ENCODE measurements at places on chromosomes 16 and 17.

DNA sequence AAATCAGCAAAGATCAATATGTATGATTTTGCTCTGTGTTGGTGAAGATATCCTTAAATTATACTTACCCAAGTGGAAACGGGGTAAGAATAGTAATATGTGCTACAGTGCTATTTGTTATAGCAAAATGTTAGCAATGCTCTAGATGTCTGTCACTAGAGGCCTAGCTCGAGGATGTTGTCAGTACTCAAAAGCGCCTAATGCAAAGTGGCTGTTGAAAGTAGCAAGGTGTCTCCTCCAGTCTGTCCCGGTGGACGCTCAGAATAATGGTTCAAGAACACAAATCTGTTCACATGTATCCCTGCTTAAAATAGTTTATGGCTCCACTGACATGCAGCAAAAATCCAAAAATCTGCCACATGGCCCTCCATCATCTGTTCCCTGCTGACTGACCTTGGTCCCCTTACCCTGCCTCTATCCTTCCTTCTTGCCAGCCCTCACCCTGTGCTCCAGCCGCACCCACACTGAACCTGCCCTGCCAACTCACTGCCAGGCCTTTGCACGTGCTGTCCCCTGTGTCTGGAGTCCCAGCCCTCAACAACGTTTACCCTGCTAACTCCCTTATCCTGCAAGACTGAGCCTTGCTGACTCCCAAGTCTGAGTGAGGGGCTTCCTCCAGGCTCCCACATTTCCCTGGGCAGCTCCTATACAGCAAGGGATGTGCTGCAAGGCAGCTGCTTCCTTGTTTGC, 9.6 kb upstream of the RNF112 start:
- no peak for DNase-seq

DNA sequence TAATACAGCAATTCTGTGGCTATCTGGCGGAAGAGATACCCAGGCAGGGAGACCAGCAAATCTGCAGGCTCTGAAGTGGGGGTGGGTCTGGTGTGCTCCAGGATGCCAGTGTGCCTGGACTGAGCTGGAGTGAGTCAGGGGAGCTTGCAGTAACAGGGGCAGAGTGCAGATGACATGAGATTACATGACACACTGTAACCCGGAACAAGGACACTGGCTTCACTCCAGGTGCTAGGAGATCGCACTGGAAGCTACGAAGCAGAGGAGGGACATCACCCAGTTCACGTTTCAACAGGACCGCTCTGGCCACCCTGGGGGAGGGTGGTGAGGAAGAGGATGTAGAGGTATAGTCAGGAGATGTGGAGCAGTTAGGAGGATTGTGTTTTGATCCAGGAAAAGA, 475.6 kb downstream of the CDH13 start:
- no peak for DNase-seq

DNA sequence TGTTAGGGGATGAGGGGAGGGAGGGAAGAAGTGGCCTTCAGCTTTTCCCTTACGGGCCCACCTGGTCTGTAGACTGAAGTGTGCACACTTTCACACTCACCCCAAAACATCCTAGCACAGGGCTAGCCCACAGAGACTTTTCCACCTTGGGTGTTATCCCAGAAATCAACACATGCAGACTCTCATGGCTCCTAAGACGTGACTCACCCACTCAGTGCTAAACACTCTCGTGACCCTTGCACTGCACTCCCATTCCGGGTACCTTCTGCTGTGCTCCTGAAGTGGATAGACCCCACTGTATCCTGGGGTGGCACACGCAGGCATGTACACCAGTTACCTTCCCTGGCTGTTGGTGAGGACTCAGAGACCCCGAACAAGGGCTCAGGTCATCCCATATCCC, 23.0 kb upstream of the ABCC3 start:
- DNase-seq, result no peak

GRCh38 chr16:2769675-2770056, 7.4 kb downstream of the ELOB start:
- DNase-seq, result no peak

GRCh38 chr16:3952737-3953131, 72.2 kb upstream of the CREBBP start:
- DNase-seq, result no peak

DNA sequence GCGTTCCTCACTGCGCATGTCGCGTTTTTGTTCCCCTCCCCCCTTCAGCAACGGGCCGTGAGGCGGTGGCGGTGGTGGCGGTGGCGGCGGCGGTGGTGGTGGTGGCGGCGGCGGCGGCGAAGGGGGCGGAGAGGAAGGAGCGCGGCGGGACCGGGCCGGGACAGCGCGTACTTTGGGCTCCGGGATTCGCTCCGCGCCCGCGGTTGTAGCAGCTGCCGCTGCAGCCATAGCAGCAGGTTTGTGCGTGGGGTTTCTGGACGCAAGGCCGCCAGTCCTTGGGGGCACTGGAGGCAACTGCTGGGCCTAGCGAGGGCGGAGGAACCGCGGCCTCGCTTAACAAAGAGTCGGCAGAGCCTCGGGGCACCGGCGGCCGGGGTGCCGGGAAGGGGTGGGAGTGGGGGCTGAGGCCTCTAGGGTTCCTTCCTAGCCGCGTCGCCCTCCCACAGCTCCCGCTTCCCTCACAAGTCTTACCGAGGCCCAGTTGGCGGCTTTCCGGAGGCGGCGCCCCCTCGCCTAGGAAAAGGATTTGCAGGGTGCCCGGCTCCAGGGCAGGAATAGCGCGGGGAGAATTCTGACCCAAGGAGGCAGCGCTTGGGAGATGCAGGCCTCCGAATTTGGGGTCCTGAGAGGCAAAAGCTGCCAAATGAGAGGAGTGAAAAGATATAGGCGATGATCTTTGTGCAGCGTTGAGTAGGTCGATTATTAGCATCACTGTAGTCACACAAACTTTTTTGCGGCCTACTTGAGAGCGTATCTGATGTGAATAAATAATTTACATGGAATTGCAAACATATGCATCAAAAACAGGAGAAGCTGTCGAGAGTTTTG, at the start of gene DDX42:
Gene DDX42 (plus strand): TSS at position 30 of the 828 bp plus-strand sequence. CDS start 12,880 bp downstream, outside the sequence.
- peak; percentile 42 for DNase-seq

GRCh38 chr17:75430159-75430974, 24.9 kb upstream of the GRB2 start:
- no peak for DNase-seq

- no peak for DNase-seq
Measured at GRCh38 chr16:84700446-84701300, 873 bp downstream of the USP10 start.

DNA sequence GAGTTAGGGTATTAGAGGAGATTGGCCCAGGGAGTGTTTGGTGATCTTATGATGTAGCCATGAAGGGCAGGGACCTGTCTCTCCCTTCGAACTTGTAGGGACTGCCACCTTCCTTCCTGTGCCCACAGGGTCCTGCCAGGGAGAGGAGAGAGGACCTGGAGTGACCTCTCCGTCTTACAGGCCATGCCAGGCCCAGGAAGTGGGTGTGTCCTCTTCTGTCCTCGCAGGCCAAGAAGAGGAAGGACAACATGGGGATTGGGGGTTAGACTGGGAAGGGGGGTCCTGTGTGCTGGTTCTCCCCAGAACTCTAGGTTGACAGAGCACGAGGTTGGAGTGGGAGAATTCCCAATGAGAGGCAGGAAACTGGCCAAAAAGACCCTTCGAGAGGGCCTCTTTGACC, 43.4 kb upstream of the TAC4 start:
- DNase-seq, result no peak

GRCh38 chr17:2853283-2854142, 57.3 kb downstream of the RAP1GAP2 start:
- DNase-seq, result no peak

DNA sequence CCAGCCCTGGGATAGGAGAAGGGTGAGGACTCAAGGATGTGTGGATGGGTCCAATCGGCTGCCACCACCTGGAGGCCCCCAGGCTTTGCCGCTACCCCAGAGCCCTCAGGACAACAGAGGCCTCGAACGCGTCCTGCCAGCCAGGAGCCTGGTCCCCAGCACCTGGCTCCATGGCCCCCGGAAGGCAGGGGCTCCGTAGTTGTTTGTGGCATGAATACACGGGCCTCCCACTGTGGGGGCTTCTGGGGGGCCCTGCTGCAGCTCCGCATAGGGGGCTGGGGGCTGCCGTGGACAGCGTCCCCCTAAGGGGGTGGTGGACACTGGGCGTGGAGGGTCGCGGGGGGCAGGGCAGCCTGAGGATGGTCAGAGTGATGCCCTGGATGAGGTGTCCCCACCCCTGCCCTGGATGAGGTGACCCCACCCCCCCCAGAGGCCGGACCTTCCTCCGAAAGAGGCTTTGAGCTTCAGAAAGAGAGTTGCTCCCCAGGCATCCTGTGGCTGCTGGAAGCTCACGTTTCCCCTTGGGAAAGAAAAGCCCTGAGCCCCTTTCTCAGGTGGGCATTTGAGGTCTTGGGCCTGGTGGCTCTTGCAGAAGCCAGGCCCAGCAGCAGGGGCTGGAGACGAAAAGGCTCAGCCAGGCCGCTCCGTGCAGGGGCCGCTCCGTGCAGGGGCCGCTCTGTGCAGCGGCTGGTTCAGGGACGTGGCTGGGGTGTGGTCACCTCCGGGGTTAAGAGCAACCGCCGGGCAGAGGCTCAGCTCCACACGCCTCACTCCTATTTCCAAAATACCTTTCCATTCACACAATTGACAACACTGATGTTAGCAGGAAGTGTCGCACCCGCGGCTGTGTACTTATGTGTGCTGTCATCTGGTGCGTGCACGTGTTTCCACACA, 40.3 kb upstream of the GNG13 start:
- DNase-seq, result no peak

DNA sequence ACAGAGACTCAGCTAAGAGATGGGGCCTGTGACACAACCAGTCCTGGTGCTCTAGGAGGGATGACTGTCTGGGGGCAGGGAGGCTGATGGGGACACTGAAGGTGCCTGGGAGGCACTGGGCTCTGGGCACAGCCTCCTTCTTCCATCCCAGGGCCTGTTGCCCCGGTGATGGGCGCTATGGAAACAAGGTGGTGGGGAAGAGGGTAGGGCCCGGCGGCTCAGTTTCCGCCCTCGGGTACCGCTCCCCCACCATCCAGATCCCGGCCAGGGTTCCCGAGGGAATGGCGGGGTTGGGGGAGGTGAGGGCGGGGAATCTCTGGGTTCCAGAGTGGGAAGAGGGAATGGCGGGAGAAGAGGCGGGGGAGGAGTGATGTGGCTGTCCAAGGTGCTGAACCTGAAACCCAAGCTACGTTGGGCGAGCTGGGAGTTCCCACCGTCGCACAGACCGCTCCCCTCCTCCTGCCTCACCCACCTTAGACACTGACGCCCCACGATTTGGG, 981 bp downstream of the KCNH4 start:
- DNase-seq, result no peak

DNA sequence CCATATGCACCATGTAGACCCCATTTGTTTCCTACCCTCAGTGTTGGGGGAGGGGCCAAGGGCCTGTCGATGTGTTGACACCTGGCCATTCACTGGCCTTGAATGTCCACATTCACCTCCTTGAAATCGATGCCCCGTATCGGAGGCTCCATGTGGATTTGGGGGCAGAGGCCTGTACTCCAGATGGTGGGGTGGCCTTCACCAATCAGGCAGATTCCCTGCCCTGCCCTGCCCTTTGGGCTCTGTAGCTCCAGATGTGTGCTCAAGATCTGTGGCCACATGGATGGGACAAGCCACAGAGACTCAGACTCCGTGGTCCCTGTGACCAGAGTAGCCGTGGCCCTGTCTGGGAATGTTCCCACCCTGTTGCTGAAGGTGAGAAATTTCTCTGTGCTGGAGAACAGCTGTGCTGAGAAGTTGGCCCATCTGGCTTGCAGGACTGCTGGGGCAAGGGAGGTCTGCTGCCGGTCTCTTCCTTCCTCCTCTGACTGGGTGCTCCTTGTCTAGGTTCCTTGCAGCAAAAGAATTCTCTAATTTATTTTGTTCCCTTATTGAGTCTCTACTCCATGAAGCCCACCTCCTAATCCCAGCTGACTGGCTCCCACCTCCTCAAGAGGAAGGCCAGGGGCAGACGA, 221.3 kb downstream of the SEC14L1 start:
- DNase-seq, result no peak

- no peak for DNase-seq
Measured at GRCh38 chr17:29682054-29682453, 59.3 kb upstream of the CORO6 start.

GRCh38 chr17:78629436-78629995, 52.3 kb upstream of the DNAH17 start:
- DNase-seq, result no peak

DNA sequence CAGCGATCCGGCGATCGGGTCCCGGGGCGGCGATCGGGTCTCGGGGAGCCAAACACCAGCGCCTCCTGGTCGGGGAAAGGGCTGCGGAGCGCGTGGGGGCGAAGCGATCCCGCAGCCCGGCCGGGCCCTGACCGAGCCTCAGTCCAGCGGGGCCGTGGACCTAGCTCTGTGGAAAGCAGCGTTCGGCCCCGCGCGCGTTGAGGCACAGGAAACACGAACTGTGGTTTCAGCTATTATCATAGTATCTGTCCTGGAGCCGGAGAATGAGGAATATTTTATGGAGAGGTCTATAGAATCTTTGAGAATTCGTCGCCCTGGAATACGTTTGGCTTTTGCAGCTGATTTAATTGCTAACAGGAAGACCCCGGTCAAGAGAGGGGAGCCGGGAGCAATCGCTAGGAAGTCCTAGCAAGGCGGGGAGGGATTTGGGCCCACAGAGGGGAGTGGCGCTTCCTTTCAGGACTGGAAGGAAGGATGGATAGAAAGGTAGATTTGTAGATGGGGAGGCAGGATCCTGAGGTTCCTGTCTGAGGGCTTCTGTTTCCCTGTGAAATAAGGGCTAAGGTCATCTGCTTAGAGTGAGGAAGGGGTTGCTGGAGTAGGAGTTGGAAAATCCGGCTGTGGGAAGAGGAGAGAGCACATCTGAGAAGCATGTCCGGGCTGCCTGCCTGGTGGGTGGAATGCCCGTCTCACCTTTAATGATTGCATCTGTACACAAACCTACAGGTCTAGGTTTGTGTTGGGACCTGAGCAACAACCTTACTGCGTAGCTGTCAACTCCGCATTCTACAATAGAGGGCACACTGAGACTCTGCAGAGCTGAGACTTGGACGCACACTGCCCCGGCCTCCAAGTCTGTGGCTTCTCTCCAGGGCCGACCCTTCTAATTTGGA, 770 bp downstream of the CCNF start:
- no peak for DNase-seq

GRCh38 chr16:81195885-81196534, 42.5 kb upstream of the BCO1 start:
- DNase-seq, result no peak

- DNase-seq, result no peak
Measured at GRCh38 chr17:77251622-77252183, 110.9 kb downstream of the SEC14L1 start.

GRCh38 chr16:79037521-79038373, 562.8 kb downstream of the MAF start:
- no peak for DNase-seq

- no peak for DNase-seq
Measured at GRCh38 chr17:17663160-17664063, 17.8 kb upstream of the RAI1 start.

GRCh38 chr17:17020821-17021193, 21.4 kb upstream of the MPRIP start:
- DNase-seq, result no peak

GRCh38 chr17:81416612-81417011, 21.4 kb downstream of the BAHCC1 start:
- DNase-seq, result no peak

GRCh38 chr17:20184977-20185619, 175.9 kb downstream of the SPECC1 start:
- no peak for DNase-seq
